NCI-H1417 treated with DMSO at 0.1 percent for 48 hours (cell line): ENCODE measurements at places on chromosomes 7 and 10.

DNA sequence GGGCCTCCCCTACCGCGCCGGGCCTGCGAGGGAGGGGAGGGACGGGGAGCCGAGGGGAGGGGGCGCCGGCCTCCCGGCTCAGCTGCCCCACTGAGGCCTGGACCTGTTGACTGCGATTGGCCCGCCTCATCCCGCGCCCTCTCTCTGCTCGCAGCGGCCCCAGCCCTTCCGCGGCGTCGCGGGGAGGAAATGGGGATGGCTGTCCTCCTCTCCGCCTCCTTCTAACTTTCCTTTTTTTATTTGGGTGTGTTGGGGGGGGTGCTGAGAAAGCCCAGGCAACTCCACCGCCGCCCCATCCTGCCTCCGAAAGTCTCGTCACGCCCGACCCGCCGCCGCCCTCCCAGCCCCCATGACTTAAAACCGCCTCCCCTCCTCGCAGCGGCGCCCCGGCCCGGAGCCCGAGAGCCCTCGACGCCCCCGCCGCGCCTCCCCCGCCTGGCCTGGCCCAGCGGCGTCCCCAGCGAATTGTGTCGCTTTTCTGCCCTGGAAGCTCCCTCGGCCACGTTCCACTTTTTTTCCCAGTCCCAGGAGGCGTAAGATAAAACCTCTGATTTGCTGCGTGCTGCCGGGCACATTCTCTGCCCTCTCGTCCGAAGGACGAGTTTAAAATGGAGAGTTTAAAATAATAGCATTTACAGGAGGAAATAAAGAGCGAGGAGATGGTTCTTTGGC is 842 bp upstream of the SKIDA1 start:
- DNase-seq: no peak

DNA sequence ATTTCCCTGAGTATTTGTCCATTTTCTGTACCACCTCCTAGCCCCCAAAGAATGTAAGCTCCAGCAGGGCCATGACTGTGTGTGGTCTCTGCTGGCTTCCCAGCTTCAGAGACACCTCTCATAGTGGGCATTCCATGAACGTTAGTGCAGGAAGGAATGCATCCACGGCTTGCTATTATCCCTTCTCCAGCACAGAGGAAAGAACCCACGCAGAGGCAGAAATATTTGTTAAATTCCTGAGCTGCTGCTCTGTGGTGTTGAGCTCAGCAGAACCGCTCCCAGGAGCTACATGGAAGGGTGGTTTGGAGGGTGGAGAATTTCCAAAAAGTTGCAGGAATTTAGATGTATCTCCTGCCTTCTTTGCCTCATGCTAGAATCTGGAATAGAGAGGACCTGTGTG is 275.2 kb downstream of the POU6F2 start:
- DNase-seq: no peak

GRCh38 chr10:62996925-62997324 is 136.2 kb upstream of the NRBF2 start:
- no peak for DNase-seq

GRCh38 chr10:113177936-113178335 is 227.9 kb downstream of the TCF7L2 start:
- DNase-seq: no peak

- DNase-seq: no peak
Measured at GRCh38 chr10:119386666-119387065, 155.9 kb downstream of the RGS10 start.

GRCh38 chr7:76358481-76359110 is at the start of gene YWHAG:
TSS of gene YWHAG (minus strand) at chr7:76358991. CDS start at chr7:76358808, 183 bp downstream.
- peak; percentile 83 for DNase-seq

GRCh38 chr7:158266426-158266816 is 321.2 kb downstream of the PTPRN2 start:
- DNase-seq: no peak

DNA sequence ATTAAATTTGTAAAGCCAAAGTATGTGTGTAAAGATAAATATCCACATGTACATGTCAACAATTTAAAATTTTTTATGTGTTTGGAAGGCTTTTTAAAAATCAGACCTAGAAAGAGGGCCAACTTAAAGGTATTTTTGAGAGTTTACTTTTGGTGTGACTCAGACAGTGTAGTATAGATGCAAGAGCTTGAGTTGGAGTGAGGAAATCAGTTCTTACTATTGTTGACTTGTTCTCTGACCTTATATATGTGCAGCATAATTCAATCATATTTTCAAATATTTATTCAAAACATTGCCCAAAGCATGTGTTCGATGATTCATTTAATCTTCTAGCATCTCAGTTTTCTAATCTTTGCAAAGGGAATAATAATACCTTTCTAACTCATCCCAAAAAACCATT is 243.7 kb upstream of the PRKCQ start:
- DNase-seq: no peak

GRCh38 chr10:133097961-133098360 is 10.2 kb downstream of the ADGRA1 start:
- no peak for DNase-seq

DNA sequence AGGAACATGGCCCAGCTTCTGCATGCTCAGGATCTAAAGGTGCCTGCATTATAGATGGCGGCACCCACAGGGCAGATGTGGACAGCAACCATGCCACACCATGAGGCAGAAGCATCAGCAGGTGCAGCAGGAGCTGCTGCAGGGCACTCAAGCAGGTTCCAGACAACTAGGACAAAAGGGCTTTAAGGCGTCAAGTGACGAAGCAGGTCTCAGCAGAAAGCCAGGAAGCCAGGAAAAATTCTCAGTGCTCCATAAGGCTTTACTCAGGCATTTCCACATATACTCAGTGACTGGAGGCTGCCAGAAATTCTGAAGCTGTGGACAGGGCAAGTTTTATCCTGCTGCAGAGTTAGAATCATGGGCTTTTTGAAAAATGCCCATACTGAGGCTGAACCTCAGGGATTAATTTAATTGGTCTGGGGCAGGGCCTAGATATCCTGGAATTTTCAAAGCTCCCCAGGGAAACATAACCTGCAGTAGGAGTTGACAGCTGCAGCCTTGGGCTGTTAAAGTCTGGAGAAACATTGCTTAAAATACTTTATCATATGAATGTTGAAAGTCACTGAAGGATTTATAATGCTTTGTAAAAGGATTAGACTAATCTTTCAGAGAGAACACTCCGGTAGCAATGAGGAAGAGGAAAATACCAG is 68.1 kb upstream of the RNF148 start:
- no peak for DNase-seq

- no peak for DNase-seq
Measured at GRCh38 chr7:77409739-77410547, 6.2 kb downstream of the GSAP start.

DNA sequence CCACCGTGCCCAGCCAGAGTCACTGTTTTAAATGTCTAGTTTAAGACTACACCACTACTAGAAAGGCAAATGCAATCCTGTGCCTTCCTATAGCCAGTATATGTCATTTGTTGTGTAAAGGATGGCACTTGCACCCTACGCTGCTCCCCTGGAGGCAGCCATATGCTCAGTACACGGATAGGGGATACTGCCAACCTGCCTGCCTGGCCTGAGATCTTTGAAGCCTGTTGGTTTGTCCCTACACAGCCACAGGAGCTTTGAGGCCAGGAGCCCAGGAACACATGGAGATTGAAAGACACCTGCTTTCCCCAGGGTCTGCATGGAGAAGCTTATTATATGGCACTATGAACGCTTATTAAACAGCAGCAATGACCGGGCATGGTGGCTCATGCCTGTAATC is 2.3 kb upstream of the SCRN1 start:
- no peak for DNase-seq

- DNase-seq: no peak
Measured at GRCh38 chr10:99685597-99685967, 26.3 kb downstream of the ENTPD7 start.

DNA sequence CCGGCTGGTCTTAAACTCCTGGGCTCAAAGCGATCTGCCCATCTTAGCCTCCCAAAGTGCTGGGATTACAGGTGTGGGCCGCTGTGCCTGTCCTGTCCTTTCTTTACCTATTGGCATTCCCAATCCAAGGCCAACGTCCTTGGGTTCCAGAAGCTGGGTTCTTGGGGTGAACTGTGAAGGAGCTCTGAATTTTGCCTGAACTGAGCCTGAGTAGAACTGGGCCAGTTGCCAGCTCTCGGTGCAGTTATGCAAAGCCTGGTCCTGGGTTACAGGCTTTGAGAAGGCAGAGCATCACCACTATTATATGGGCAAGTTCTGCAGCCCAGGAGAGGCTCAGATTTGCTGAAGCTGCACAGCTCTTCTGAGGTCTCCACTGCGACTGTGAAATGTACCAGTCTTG is 24.6 kb upstream of the SH2D4B start:
- no peak for DNase-seq

DNA sequence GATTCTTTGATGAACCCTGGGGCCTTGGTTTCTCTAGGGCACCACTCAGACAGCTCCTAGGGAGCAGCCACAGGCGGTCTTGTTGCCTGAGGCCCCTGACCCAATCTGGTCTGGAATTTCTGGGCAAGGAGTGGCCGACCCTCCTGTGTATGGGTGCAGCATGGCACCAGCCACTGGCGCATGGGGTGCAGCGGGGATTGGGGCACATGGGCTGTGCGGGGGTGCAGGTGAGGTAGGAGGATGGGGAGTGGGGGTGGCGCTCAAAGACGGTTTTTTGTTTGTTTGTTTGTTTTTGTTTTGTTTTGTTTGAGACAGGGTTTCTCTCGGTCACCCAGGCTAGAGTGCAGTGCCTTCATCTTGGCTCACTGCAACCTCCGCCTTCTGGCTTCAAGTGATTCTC is 62.3 kb downstream of the HTR5A start:
- no peak for DNase-seq
